ENCODE measurements at places on chromosomes 11 and 22.

DNA sequence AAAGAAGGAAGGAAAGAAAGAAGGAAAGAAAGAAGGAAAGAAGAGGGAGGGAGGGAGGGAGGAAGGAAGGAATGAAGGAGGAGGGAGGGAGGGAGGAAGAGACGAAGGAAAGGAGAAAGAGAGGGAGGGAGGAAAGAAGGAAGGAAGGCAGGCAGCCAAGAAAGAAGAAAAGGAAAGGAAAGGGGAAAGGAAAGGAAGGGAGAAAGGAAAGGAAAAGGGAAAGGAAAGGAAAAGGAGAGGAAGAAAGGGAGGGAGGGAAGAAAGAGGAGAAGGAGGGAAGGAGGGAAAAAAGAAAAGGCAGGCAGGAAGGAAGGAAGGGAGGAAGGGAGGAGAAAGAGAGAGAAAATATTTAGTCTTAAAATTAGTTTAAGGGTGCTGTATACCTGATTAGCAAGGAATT lies 704.1 kb downstream of the LUZP2 start:
- no peak for DNase-seq

- no peak for DNase-seq
Observed at GRCh38 chr11:79388201-79388600, 52.6 kb downstream of the TENM4 start.

DNA sequence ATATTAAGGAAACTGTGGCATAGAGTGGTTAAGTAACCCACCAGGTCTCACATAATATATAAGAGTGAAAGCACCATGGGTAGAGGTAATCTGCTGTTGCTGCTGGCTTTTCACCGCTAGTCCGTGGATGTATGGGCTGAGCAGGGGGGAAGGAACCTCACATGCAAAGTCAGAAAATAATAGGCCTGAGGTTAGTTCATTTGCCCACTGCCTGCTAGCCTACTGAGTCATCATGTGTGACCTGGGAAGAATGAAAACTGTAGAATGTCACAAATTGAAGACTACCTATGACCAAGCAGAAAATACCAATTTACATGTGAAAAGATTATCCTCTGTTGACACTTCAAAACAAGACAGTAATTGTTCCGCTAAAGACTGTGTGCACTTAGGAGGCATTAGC lies 560.1 kb upstream of the FAT3 start:
- no peak for DNase-seq

GRCh38 chr11:64161037-64161436 lies 4.9 kb downstream of the MACROD1 start:
- no peak for DNase-seq

GRCh38 chr11:116792869-116793771 lies 1.4 kb upstream of the APOA5 start:
- DNase-seq: peak; percentile 51

- DNase-seq: no peak
Observed at GRCh38 chr11:19053909-19054308, 6.6 kb downstream of the MRGPRX2 start.

DNA sequence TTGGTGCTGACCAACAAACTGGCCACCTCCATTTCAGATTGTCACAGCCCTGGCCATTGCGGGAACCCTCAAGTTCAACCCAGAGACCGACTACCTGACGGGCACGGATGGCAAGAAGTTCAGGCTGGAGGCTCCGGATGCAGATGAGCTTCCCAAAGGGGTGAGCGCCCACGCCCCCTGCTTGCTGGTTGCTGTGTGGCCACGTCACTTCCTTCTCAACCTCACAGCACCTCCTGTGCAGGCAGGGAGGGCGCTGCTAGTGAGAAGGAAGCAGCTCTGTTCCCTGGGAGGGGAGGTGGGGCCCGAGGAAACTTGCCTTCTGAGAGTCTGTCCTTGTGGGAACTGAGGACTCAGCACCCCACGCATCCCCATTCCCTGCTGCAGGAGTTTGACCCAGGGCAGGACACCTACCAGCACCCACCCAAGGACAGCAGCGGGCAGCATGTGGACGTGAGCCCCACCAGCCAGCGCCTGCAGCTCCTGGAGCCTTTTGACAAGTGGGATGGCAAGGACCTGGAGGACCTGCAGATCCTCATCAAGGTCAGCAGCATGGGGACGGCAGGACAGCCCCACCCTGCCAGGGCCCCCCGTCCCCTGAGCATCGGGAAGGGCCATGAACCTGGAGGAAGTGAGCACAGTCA lies 19.3 kb downstream of the POLR3H start:
- no peak for DNase-seq

DNA sequence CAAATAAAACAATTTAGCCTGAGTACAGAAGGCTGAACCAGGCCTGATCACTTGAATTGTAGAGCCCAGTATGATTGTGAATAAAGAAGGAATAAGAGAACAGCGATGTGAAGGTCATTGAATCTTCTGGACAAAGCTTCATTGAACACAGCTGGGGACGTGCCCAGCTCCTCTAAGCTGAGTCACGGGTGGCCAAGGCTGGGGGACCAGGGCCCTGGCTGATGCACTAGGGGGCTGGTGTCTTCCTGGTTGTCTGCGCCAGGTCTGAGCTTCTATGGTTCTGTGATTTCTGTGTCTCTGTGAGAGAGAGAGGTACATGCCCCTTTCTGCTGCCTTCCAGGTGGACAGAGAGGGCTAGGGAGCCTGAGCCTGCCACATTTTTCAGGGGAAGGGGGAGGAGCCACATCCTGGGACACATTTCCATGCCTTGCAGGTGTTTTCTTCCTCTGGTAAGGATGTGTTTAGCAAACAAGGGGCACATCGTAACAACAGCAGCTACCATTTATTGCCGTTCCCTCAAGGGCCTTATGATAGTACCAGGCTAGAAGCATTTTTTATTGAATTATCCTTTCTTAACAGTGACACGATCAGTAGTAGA lies 135.7 kb downstream of the C11orf91 start:
- DNase-seq: no peak

- DNase-seq: no peak
Observed at GRCh38 chr11:127118811-127119210, 118.2 kb upstream of the KIRREL3 start.

DNA sequence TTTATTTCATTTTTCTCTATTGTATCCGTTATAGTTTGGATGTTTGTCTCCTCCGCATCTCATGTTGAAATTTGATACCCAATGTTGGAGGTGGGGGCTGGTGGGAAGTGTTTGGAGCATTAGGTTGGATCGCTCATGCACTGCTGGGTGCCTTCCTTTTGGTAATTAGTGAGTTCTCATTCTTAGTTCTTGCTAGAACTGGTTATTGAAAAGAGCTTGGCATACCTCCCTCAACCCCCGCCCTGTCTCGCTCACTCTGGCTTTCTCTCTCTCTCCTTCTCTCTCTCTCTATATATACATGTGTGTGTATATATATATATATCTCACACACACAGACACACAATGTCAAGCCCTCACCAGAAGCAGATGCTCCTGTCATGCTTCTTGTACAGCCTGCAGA lies 978.7 kb downstream of the DLG2 start:
- no peak for DNase-seq

GRCh38 chr11:841981-842369 lies 354 bp downstream of the POLR2L start:
- no peak for DNase-seq

DNA sequence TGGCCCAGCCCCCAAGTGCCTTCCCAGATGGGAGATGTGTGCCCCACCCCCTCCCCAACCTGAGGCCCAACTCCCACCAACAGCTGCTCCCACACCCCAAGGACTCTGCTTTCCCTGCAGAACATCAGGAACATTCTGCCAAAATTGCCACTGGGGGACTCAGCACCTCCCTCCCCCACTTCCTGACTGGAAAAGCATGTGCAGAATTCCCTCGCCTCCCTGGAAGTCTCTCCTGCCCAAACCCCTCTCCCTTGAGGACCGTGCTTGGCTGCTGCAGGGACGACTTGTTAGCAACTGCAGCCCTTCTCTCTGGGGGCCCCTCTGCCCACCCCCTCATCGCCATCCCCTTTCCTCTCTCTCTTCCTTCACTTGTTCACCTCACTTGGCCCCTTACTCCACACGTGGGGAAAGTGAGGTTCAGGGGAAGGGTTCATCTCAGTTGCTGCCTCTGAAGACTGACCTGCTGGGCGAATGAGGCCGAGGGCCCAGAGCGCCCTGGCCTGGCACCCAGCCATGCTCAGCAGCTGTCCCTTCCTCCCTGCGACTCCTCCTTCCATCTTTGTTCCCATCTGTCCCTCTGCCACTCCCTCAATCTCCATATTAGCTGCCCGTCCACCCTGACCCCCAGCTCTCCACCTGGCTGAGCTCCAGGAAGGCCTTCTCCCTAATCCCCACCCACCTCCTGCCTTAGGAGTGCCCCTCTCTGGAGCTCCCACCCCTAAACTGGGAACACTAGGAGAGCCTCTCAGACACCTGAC lies 105.1 kb downstream of the CHST1 start:
- DNase-seq: no peak

DNA sequence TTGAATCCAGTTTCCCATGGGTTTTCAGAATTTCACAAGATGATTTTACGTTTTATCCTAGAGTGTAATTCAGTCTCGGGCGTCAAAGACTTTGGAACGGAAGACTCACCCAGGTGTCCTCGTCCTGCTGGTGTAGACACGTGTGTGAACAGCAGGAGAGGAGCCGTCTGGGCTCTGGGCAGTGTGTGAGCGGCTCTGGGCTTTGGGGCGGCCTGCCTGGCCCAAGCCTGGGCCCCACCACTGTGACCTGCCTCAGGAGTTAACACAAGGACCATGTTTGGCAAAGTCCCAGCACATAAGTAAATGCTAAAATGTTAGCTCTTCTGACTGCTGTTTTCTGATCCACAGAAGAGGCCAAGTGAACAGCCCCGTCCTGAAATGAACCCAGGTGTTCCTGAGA lies 1093.3 kb downstream of the BRD1 start:
- DNase-seq: no peak

DNA sequence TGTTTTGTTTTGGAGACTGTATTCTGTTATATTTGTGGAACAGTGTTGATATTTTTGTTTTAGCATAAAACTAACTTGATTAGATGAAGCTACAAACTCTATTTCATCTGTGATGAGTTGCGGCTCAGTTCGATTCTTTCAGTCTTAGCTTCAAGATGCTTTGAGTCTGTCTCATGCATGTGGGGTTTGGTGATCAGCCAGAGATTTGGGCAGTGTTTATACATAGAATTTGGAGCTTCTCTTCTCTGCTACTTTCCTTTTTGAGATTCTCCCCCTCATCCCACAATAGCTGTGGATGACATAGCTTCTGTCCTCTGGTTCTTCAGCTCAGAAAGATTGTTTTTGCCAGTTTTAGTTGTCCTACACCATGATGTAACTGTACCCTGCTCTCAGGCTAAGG lies 90.4 kb downstream of the ARHGAP20 start:
- no peak for DNase-seq

- no peak for DNase-seq
Observed at GRCh38 chr11:105907319-105907718, 114.7 kb downstream of the MSANTD4 start.

DNA sequence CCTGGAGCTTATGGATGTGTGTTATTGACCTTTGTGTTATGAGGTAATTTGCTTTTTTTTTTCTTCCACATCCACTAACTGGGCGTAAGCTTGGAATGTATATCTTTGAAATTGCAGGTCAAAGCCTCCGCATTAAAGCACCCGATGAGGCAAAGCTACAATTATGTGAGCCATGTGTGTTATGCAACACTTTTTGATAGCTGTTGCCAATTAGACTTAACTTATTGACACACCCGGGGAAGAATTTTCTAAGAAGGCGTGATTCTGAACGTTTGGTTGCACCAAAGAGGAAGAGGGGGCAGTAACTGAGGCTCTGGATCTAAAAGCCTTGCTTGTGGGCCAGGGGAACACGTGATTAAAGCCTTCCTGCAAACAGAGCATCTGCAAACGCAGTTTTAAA lies 610 bp upstream of the TEX12 start:
- no peak for DNase-seq

DNA sequence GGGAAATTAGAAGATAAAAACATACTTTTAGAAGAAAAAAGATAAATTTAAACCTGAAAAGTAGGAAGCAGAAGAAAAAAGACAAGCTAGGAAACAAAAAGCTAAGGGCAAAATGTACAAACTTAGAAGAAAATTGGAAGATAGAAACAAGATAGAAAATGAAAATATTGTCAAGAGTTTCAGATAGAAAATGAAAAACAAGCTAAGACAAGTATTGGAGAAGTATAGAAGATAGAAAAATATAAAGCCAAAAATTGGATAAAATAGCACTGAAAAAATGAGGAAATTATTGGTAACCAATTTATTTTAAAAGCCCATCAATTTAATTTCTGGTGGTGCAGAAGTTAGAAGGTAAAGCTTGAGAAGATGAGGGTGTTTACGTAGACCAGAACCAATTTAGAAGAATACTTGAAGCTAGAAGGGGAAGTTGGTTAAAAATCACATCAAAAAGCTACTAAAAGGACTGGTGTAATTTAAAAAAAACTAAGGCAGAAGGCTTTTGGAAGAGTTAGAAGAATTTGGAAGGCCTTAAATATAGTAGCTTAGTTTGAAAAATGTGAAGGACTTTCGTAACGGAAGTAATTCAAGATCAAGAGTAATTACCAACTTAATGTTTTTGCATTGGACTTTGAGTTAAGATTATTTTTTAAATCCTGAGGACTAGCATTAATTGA lies 1.0 kb downstream of the MALAT1 start:
- peak; percentile 13 for DNase-seq

- DNase-seq: no peak
Observed at GRCh38 chr11:19093976-19094375, 23.0 kb upstream of the ZDHHC13 start.

GRCh38 chr11:85724748-85725465 lies 38.9 kb upstream of the CCDC89 start:
- DNase-seq: no peak

DNA sequence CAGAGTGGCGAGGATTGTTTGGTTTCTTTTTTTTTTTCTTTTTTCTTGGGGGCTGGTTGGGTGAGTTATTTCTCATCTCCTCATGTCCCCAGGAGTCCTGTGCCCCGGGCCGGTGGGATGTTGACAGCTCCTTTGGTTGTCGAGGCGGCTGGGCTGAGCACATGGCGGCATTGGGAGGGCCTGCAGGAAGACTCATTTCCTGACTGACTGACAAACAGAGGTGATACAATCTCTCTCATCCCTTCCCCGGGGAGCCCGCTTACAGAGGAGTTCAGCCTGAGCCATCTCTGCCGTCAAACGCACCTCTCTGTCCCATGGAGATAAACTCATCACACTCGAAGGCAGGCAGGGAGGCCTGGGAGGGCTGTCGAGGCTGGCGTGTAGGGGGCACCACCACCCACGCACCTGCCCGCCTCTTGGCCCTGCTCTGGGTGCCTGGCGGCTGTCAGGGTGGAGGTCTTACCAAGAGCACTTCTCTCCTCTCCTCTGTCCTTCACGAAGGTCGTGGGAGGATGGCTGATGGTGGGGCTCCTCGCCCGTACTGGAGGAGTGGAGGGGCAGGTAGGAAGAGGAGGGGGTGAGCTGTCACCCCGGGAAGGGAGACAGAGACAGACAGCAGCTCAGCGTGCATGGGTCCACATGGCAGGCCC lies 60.0 kb upstream of the NECTIN1 start:
- no peak for DNase-seq

- no peak for DNase-seq
Observed at GRCh38 chr11:78809931-78810541, 235.4 kb upstream of the NARS2 start.

- no peak for DNase-seq
Observed at GRCh38 chr22:46102752-46103151, 47.6 kb upstream of the PPARA start.

- no peak for DNase-seq
Observed at GRCh38 chr11:35488117-35488516, 37.3 kb downstream of the PAMR1 start.
